ENCODE measurements at places on chromosomes 1 and 21.
A peak's percentile ranks its signal among the peaks of the same experiment; 100 is the strongest.

DNA sequence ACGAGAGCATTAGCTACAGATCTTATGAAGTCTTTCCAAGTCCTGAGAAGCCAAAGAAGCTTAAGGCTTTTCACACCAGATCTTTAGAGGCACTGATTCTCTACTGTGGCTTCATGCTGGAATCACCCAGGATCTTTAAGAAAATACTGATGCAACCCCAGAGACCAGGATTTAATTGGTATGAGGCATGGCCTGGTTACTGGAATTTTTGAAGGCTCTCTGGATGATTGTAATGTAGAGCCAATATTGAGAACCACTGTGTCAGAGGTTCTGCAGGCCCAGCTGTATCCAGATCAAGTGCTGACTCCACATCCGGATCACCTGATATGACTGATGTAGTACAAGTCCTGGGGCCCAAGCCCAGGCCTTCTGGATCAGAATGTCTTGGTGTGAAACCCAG is 105.7 kb downstream of the PLPPR5 start:
- no peak for DNase-seq

- DNase-seq, result no peak
Observed at GRCh38 chr1:71533950-71534349, 453.1 kb upstream of the ZRANB2 start.

- DNase-seq, result no peak
Observed at GRCh38 chr1:147738129-147738528, 22.3 kb downstream of the GJA5 start.

DNA sequence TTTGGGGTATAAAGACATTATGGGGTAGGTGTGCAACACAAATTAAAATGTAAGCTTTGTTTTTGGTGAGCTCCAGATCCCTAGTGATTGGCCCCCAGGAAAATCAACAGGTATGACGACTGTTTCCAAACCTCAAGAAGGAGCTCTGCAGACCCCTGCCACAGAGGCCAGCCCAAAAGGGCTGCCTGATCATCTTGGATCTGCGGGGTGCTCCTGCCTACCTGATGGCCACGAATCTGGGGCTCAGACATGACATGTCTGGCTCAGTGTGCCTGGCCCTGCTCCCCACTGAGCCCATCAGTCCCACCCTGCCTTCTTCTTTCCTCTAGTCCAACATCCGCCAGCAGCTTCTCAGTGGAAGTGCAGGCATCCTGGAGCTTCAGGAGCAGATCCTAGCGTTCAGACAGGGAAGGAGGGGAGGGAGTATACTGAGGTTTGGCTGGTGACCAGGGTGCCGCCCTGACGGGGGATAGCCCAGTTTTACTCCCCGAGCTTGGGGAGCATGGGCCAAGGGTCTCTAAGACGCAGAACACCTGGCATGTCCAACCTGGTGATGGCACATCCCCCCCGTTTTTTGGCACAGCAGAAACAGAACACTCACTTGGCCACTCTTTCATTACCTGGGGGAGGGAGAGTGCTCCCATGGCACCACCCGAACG is 31.8 kb downstream of the ZNF496 start:
- no peak for DNase-seq

DNA sequence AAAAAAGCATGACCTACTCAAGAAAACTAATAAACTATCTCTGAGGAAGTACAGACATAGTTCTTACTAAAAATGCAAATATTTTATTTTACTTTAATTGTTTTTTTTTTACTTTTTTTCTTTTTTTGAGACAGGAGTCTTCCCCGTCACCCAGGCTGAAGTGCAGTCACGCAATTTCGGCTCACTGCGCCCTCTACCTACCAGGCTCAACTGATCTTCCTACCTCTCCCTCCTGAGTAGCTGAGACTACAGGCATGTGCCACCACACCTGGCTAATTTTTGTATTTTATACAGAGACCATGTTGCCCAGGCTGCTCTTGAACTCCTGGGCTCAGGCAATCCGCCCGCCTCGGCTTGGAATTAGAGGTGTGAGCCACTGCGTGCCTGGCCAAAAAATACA is 1263.1 kb downstream of the KCNT2 start:
- no peak for DNase-seq

DNA sequence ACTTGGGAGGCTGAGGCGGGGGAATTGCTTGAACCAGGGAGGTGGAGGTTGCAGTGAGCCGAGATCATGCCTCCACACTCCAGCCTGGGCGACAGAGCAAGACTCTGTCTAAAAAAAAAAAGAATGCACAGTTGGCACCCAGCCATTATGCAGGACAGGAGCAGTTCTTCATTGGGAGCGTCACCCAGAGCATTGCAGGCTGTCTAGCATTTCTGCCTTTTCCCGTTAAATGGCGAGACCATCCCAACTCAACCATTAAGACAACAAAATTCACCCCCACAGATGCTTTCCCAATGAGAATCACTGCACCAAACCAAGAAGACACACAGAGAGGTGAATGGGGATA is 105.8 kb downstream of the EDEM3 start:
- DNase-seq, result no peak

- no peak for DNase-seq
Observed at GRCh38 chr1:150976879-150977694, 2.5 kb upstream of the CERS2 start.

DNA sequence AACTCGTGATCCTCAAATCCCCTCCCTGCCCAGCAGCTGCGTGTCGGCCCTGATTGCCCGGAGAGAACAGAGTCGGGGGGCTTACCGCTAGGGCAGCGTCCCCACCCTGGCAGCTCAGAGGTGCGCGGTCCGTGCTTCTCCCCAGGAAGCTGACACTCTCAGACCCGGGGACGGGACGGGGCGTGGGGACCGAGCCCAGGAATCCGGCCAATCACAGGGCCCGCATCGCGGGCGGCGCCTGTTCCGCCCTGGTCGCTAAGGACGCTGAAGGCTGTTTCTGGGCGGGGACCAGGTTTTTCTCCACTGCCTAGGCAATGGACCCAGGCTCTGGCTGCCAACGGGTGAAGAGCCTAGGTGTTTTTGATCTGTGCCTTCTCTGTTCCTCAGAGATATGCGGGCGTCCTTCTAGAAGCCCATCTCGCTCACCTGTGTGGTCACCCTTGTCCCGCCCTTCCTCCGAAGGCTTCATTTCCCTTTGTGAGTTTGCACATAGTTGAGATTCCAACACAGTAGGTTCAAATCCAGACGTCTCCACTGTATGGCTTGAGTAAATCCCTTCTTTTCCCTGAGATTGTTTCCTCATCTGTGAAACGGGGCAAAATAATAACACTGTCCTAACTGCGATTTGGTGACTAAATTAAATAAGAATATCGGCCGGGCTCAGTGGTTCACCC is at the start of gene C1orf87:
Gene C1orf87 (minus strand): TSS at position 166 of the 674 bp plus-strand sequence. CDS start 1,127 bp downstream, outside the sequence.
- DNase-seq, result no peak

GRCh38 chr1:9010781-9011323 is 15.4 kb downstream of the SLC2A7 start:
- DNase-seq, result no peak

DNA sequence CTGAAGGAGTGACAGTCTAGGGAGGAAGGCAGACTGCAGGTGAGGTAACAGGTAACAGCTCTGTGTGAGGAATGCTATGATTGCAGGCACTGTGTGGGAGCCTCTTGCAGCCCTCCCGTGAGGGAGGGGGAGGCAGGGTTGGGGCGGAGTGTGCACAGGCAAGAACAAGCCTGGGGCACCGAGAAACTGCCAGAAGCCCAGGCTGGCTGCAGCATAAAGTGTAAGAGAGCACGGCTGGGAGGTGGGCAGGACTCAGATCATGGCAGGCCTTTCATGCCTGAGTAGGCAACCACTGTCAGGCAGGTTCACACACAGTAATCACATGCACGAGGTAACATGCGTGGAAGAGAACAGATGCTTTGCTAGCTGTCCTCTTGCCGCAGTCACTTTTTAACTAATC is 11.3 kb upstream of the RHEX start:
- no peak for DNase-seq

DNA sequence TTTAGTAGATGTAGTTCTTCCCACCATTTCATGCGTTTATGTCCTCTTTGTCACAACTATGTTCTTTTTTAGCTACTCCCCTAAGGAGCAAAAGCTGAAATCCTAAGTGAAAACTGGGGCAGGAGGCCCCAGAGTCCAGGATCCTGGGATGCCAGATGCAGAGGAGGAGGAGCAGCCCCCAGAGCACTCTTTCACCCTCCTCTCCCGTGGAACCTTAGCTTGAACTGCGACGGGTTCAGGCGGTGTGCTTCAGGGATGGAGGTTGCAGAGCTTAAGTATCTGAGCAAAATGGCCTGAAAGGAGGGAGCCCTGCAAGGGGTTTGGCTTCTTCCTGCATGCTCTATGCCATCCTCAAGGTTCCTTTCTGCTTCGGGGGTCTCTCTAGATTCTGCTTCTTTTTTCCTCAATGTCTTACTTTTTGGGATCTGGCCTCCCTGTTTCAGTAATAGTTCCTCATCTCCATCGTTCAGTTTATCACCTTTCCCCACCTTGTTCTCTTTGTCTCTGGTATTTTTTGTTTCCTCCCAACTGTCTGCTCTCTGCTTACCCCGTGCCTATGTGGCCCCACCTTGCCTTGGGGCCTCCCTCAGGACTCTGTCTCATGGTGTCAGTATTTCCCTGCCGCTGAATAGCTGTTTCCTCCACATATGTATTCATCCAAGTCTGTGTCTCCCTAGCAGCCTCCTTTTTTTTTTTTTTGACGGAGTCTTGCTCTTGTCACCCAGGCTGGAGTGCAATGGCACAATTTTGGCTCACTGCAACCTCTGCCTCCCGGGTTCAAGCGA is 2.7 kb upstream of the NHLH1 start:
- DNase-seq, result no peak

- DNase-seq, result peak; percentile 37
Observed at GRCh38 chr1:161816201-161816600, 50.1 kb downstream of the ATF6 start.

- no peak for DNase-seq
Observed at GRCh38 chr1:44786138-44786840, 1.7 kb downstream of the BEST4 start.

- DNase-seq, result no peak
Observed at GRCh38 chr21:44013380-44014088, 1.4 kb downstream of the TRAPPC10 start.

GRCh38 chr1:27058966-27059669 is 46.5 kb upstream of the TENT5B start:
- DNase-seq, result no peak

DNA sequence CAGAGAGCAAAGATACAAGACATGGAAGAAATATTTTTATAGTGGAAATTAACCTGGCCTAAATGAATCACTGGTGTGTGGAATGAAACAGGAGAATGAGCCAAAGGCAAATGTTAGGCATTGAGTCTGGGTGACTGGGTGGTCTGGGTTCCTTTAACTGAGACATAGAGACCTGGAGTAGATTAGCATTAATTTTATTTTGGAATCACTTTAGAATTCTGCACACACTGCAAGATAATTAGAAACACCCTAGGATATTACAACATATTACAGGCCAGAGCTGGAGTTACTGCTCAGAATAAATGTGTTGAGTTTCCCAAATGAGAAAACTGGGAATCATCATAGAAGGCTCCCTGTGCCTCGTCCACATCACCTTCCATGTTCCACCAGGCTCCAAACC is 85.5 kb downstream of the PLPPR5 start:
- no peak for DNase-seq

- DNase-seq, result peak; percentile 41
Observed at GRCh38 chr1:233244183-233244582, 51.3 kb downstream of the PCNX2 start.

DNA sequence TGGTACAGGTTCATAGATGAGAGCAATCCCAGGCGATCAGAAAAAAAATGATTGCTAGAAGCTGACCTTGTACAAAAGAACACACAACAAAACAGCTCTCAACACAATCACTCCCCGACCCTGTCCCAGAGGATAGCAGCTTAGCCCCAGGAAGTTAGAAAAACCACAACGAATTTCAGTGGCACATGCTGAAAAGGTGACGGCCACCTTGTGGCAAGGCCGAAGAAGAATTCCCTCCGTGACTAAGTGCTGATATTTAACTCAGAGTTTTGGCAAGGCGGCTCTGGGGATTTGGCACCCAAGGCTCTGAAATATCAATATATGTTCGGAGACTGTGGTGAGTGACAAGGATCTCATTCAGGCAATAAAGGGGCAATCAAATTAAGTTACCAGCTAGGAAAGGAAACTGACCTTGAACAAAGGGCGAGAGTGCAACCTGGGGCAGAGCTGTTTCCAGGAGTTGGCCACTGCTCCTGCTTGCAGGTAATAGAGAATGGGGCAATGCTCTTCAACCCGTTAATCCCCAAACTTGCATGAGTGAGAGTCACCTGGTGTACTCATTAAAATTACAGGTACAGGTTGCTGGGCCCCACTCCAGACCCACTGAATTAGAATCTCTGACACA is 96.2 kb downstream of the BEND5 start:
- DNase-seq, result no peak

DNA sequence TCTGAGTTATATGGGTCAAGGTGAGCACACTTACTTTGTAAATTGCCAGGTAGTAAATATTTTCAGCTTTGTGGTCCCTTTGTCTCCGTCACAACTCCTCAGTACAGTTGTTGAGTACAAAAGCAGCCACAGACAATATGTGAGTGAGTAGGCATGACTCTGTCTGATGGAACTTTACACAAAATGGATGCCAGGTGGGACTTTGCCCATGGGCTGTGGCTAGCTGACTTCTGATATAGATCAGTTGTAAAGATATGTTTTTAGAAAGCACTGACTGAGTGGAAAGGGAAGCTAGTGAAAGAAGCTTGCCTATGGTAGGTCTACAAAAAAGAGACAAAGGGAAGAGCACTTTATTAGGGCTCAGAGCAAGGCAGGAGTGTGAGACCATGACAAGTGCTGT is 23.1 kb upstream of the IGSF5 start:
- no peak for DNase-seq

GRCh38 chr1:212190169-212190568 is 95.0 kb upstream of the PPP2R5A start:
- DNase-seq, result no peak

DNA sequence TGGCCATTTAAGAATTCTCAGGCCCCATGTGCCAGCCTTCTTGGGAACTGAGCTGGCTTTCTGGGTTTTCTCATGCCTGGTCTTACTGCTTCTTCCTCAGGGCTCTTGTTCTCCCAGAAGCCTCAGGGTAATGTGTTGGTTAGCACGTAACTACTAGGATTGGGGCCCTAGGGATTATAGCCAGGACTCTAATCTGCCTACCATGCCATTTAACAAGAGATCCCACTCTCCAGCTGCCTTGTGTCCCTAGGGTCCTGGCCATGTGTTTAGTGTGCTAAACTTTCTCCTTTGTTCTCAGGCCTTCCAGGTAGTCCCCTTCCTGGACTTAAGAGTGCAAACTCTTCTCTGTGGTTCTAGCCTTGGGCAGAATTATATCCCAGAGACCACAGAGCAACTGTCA is 2.2 kb upstream of the SH3BGRL3 start:
- DNase-seq, result no peak

- DNase-seq, result peak; percentile 91
Observed at GRCh38 chr1:215793180-215793579, 226.1 kb downstream of the KCTD3 start.

GRCh38 chr1:70902211-70902610 is 145.4 kb downstream of the PTGER3 start:
- no peak for DNase-seq
